ENCODE measurements at places on chromosomes 7 and 10.

DNA sequence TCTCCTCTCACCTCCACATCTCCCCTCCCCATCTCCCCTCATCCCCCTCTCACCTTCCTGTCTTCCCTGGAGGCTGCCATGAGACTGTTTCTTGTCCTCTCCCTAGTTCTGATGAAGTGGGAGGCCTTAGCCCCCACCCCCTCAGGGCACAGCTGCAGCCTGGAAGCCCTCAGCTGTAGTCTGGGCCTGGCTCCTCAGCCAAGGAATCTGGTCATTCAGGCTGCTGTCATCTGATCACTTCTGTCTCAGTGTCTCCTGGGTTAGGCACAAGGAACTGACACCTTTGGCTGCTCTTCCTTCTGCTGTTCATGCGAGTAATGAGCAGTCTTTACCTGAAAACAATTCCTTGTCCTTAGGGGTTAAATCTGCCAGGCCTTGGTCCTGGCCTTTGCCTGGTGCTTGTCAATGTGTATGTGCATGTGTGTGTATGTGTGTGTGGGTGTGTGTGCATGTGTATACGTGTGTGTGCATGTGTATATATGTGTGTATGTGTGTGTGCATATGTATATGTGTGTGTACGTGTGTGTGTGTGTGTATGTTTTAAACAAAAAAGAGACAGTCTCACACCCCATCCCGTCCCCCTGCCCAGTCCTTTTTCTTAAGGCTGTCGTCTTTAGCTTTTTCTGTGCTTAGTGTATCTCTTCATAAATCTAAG lies 153.5 kb upstream of the TMEM72 start:
- no peak for DNase-seq

DNA sequence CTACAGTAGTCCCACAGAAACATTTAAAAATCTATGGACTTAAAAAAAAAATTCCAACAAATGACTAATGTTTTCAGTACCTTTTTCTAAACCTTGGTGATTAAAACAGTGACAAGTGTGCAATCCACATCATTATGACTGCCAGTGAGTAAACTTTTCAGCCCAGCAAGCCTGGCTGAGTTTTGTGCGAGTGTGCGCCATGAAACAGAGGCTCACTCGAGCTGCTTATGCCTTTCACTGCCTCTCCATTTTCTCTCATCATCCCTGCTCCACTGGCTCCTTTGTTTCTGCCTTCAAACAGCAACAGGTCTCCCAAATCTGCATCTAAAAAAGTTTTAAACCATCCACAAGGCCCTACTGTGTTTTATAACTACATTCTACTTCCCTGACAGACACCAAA lies 105.8 kb downstream of the USP6NL start:
- DNase-seq: no peak

DNA sequence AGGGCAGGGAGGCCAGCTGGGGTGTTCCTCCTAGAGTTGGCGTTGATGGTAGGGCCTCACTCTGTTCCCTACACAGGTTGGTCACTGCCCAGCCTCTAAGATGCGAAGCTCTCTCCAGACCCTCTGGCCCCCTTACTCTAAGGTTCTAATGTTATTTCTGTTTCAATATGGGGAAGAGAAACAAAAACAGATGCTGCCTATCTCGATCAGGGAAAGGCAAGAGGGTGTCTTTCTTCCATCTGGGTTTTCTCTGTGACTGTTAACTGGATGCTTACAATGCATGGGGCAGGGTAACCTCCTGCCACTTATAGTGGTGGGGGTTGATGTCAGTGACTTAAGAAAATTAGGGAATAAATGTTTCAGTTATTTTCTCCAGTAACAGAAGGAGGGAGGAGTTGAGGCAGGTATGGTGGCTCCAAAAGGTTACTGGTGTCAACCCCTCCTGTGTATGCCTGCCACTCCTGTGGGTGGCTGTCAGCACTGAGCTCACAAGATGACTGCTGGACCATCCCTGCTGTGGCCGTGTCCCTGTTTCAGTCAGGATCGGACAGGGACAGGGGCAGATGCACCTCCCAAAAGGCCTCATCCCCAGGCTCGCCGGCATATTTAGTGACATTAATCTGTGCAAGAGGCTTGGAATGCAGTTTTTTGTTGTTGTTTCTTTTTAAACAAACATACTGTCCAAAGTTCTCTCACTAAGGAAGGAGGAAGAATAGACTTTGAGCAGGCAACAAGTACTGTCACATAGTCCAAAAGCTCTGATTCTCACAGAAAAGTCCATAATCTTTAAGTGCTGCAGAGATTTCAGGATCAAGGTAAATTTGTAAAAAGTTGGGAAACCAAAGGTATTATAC lies 39.6 kb upstream of the SYPL1 start:
- DNase-seq: no peak

- no peak for DNase-seq
These were observed 101.6 kb downstream of the ABLIM1 start for GRCh38 chr10:114556236-114557122.

- no peak for DNase-seq
These were observed 245.1 kb downstream of the STK31 start for GRCh38 chr7:23955145-23955544.

GRCh38 chr7:99739699-99740572 lies 4.9 kb upstream of the CYP3A7 start:
- DNase-seq: no peak

DNA sequence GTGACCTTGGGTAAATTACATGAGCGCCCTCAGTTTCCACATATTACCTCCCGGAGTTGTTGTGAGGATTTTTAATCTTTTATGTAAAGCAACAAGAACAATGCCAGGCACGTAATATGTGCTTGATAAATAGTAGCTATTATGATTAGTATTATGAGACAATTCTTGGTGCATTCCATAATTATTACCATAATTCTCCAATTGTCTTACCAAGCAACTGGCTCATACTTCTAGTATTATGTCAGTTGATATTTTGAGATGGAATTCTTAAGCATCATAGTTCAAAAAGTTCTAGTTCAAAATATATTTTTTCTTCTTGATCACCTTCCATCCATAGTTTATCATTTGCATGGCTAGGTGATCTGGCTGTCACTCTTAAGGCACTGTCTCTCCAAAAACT lies 259.0 kb downstream of the BBS9 start:
- DNase-seq: no peak

GRCh38 chr10:61350068-61350467 lies 103.1 kb downstream of the TMEM26 start:
- DNase-seq: no peak

GRCh38 chr10:124149189-124150042 lies 56.0 kb upstream of the CHST15 start:
- DNase-seq: no peak

All from right cardiac atrium (tissue), 5 donors.